ENCODE measurements at places on chromosomes 1 and 21.

- no peak for DNase-seq
These were observed 85.2 kb downstream of the BEND5 start for GRCh38 chr1:48691429-48692001.

DNA sequence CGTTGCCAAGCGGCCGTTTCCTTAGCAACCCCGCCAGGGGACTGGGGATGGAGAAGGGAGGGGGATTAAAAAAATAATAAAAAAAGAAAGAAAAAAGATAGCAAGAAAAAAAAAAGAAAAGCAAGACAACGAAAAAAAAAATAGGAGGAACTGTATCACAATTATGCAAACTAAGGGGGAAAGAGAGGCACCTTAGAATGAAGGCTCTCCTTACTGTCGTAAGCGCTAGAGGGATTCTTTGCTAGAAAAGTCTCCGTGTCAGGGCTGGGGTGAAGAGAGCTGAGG is 625 bp upstream of the NEGR1 start:
- DNase-seq = no peak

GRCh38 chr1:230976825-230977747 is 1.6 kb downstream of the TTC13 start:
- DNase-seq = no peak

GRCh38 chr21:45962531-45963231 is 18.9 kb upstream of the COL6A1 start:
- no peak for DNase-seq

- no peak for DNase-seq
These were observed 459 bp downstream of the FOXE3 start for GRCh38 chr1:47416319-47417169.

DNA sequence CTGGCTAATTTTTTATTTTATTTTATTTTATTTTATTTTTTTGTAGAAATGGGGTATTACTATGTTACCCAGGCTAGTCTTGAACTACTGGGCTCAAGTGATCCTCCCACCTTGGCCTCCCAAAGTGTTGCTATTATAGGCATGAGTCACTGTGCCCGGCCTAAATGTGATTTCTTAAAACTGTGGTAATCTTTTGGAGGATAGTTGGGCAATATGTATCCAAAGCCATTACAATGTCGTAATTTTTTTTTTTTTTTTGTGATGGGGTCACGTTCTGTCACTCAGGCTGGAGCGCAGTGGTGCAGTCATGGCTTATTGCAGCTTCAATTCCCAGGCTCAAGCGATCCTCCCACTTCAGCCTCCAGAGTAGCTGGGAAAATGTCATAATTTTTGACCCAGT is 14.2 kb downstream of the ETV3L start:
- DNase-seq = no peak

- DNase-seq = no peak
These were observed 56.0 kb downstream of the RUNX3 start for GRCh38 chr1:24874056-24874455.

GRCh38 chr1:5548266-5548665 is 444.0 kb downstream of the NPHP4 start:
- DNase-seq = no peak

DNA sequence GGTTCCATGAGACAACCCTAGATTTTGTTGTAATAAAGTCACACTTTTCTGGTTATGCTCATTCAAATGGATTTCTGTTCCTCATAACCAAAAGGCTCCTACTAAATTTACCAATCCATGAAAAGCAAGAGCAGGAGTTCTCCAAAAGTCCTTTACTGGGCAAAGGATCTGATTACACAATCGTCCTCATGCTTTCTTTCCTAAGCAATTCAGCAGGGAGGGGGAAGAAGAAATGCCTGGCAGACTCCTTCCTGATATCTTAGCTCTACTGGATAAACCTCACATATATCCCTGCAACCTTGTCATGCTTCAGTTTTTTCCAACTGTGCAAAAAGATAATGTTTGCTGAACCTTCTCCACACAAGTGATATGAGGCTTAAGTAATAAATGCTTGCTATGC is 67.6 kb upstream of the GUCA2B start:
- no peak for DNase-seq

- DNase-seq = no peak
These were observed 592.3 kb upstream of the ADGRL2 start for GRCh38 chr1:81208441-81208840.

GRCh38 chr1:246078888-246079252 is 428.2 kb downstream of the SMYD3 start:
- no peak for DNase-seq

- DNase-seq = no peak
These were observed 38.0 kb downstream of the JAK1 start for GRCh38 chr1:64928325-64928724.

All from stimulated activated CD8-positive, alpha-beta memory T cell treated with anti-CD3 and anti-CD28 coated beads, Interleukin-7, amount 100 ng/mL, for 24 hours (primary cell).